ENCODE measurements at places on chromosomes 5 and 9. TPM values are rescaled to one million over a fixed set of nuclear protein-coding genes. Genes with fewer than 3 reads are reported as not detected.

DNA sequence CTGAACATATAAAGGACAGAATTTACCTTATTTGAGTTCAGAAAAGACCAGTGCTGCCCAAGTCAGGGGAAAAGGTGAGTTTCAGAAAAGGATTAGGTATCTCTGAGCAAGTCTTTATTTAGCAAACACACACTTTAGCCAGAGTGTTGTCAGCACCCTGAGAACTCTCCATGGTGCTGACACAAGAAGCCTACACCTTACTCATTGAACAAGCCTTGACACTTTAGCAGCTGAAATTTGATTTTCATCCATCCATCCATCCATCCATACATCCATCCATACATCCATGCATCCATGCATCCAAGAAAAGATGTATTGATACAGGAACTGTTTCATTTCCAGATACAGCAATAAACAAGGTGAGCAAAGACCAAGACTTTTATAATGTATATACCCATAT is 311.2 kb downstream of the TRIM32 start:
- DNase-seq, result no peak

The ADAMTS19 gene
- not detected for total RNA-seq

The NACC2 gene
- 14.7 TPM for total RNA-seq

DNA sequence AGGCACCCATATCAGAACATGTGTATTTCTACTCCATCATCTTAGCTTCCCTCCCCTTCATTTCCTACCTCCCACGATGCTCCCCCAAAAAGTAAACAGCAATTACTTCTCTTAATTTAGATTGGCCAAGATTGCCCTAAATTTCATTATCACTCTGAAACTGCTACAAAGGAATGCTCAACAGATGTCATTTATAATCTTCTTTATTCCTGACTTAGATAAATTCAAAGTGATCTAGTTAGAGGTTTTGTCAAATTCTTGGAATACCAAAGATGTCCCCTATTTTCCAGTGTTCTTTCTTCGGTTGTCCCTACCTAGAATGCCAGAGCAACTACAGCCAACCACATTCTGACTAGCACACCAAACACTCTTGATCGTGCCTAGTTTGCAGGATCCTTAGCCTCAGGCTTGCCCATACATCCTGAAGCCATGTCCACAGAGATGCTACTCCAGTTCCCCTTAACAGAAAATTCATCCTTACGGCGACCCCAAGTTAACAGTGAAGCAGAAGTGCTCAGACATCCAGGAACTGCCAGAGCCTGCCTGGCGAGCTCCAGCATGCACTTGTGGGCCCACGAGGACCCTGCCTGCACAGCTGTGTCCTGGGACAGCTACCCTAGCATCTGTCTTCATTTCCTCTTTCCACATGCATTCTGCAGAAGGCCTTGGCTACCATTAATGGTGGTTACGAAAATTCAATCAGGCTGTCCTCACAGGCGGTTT is 31.6 kb downstream of the DAP start:
- DNase-seq, result no peak

The AIF1L gene
- total RNA-seq, result not detected

DNA sequence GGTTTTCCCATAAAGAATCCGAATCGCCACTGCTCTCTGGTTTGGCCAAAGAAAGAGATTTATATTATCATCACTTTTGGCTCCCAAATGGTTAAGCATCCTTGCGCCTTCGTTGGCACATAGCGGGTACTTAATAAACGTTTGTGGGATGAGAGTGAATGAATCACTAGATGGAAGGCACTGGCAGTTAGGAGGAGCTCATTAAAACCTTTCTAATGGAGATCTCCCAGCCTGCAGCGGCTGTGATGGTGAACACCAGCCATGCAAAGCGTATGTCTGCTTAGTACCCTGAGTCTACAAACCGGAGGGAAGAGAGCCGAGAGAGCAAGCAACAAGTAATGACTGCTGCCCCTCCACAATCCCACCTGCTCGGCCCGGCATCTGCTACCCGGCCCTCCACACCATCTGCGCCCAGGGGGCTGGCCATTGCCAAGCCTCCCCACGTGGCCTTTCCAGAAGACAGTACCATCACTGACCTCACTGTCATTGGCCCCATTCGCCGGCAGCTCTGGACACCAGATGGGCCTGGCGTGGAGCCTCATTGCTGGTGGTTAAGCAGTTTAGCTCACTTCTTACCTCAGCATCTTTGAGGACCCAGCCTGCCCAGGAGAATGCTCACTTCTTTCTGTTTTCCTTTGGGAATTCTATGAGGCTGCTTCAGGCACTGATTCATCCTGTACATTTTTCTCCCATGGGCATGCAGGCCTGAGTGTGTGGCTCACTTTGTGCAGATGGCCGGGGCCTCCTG is 39.3 kb upstream of the ANKRD33B start:
- DNase-seq, result no peak

DNA sequence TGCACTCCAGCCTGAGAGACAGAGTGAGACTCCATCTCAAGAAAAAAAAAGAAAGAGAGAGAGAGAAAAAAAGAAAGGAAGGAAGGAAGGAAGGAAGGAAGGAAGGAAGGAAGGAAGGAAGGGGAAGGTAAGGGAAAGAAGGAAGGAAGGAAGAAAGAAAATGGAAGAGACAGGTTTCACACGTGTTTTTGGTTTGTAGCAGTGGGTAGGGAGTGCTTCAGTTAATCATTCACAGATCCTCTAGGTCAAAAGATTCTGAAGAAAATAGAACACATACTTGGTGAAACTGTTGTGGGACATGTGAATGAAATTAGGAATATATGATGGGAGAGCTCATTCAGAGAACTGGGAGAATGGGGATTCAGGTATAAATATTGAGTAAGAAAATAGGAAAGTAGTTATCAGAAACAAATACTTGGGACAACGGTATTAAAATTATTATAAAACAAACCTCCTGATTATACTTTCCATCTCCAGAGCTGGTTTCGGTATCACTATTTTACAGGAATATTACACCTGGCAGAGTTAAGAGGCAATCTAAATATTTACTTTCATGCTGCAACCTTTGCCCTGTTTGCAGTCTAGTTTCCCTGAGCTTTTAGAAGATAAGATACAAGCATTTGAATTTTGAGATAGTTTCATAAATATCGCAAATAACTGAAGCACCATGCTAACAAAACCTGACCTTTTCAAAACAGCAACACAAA is 37.2 kb downstream of the MARVELD2 start:
- DNase-seq, result no peak

The IL3 gene
- total RNA-seq, result not detected

The TXNDC8 gene
- not detected for total RNA-seq

The IQGAP2 gene
- total RNA-seq, result 28.2 TPM

GRCh38 chr9:100190339-100190738 is 91.3 kb downstream of the INVS start:
- DNase-seq, result no peak

The SPATA6L gene
- total RNA-seq, result 2.1 TPM

The SAXO1 gene
- total RNA-seq, result not detected

The C6 gene
- total RNA-seq, result 0.45 TPM

GRCh38 chr9:105236261-105236660 is 8.2 kb upstream of the SLC44A1 start:
- no peak for DNase-seq

The FGF1 gene
- not detected for total RNA-seq

DNA sequence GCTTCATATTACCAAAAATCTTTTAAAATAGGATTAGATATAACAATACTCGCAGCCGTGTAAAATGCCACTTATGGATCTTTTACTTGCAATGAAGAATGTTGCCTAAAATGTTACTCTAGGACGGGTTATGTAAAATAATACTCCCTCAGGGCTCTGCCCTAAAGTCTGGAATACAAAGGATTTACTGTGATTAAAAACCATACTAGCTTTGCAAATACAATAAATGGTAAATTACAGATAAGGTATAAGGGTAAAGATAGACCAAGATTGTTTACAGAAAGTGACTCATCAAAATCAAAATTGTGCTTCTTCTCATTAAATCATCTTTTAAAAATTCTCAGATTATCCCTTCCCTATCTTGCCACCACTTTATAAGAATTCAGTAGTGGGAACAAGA is 163.6 kb downstream of the MEF2C start:
- no peak for DNase-seq

The TMEM215 gene
- not detected for total RNA-seq

- no peak for DNase-seq
Observed at GRCh38 chr9:95488954-95489353, 27.8 kb downstream of the PTCH1 start.

GRCh38 chr5:127324756-127325155 is 34.2 kb downstream of the MEGF10 start:
- no peak for DNase-seq

The DAB2 gene
- 0.53 TPM for total RNA-seq

GRCh38 chr9:86945728-86946200 is 1.5 kb downstream of the GAS1 start:
- DNase-seq, result no peak

DNA sequence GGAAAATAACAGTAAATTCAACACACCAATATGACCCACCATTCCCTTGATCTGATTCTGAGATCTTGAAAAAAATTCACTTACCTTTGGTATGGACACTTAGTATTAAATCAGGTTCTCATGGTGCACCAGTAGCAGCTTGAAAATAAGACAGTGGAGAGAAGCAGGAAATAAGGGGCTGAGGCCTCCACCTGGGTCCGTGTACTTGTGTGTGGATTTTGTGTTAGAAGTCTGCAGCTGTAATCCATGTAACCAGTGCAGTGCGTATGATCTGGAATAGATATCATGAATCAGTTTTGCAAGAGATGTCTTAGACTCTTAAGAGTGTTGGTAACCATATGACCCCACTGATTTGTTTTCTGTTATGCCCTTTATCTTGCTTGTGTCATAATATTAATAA is 107.1 kb downstream of the FBXL7 start:
- DNase-seq, result no peak

DNA sequence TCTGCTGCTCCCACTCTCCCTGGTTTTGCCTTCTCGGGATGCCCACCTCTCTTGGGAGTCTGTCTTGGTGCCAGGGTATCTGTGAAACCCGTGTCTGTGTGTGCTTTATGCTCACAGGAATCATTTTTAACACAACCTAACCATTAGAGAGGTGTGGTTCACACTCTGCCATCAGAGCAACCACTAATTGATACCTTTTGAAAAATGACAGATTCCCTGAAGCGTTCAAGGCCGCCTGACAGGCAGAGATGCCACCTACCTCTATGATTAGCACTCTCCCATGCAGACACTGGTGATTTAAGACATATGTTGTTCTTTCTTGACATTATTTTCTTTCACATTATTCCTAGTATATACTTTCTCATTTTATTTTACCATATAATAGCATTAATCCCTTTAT is 207.3 kb upstream of the SGCD start:
- DNase-seq, result no peak

DNA sequence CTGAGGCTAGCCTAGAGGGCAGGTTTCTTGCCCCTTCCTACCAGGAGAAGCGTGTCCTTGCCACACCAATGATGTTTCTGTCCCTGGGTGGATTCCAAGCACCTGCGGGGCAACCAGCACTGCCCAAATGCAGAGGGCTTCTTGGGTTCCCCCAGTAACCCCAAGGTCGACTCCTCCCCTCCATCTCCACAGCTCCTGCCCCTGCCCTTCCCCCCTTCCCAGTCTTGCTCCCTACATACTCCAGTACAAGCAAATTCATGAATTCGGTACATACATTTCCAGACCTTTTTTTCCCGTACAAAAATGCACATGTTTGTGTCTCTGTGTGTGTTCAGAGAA is 12.8 kb upstream of the JADE2 start:
- DNase-seq, result no peak

DNA sequence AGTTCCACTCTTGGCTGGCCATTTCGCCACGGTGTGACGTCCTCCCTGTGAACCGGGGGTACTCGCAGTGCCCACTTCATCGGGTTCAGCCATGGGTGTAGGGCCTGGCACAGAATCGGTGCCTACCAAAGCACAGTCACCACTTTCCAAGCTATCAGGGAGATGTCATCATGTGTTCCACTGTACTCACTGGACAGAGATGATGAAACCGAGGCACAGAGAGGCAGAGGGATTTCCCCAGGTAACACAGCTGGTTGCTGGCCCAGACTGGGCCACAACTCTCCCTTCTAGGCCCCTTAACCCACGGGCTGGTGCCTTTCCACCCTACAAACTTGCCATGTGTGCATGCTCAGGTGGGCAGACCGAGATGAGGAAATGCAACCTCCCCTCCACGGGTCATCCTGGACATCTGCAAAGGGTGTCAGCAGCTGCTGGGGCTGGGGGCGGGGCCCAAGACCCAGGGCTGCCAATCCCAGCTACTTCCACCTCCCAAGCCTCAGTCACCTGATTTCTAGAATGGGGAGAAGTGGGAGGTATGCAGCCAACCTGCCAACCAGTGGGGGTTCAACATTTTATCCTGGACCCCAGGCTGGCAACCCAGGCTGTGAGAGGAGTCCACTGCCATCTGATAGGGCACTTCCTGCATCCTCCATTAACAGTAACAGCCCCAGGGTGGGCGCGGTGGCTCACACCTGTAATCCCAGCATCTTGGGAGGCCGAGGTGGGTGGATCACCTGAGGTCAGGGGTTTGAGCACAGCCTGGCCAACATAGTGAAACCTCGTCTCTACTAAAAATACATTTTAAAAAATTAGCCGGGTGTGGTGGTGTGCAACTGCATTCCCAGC is 893 bp upstream of the SH2D3C start:
- DNase-seq, result peak; percentile 79

The RNF14 gene
- 19.7 TPM for total RNA-seq

GRCh38 chr5:40485021-40485998 is 194.4 kb upstream of the PTGER4 start:
- DNase-seq, result peak; percentile 57

DNA sequence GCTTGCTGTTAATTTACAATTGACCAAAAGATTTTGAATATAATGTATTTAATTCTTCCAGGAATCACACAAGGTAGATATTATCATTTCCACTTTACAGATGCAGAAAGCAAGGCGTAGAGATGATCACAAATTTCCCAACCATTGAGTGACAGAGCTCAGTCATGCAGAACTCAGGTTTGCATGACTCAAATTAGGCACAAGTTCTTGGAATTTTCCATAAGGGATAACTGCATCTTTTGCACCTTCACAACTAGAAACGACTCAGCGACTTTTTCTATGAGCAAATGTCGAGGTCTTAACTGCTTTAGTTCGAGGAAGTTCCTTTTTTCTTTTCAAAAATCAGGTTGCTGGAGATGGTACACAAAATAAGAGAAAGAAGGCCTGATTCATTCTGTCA is 265.5 kb upstream of the PAPPA start:
- no peak for DNase-seq

DNA sequence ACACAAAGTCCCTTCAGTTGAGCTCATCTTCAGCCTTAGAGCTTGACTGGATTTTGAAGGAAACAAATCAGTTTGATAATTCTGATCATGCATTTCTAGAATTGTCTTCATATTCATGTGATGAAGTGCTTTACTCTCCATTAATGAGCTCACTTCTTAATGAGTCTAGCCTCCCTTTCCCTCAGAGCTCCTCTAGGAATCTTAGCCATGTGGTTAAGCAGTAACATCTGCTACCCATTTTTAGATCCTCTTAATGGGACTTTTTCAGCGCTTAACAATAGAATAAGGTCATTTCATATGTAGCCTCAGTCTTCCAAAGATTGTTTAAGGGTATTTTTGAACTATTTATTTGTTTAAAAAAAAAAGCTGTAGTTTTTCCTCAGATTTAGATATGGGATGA is 36.9 kb upstream of the LURAP1L start:
- DNase-seq, result no peak

Measured in GM12878 (cell line).